ENCODE measurements at places on chromosomes 7 and 10.

GRCh38 chr10:32239769-32240168 is 107.2 kb downstream of the EPC1 start:
- no peak for DNase-seq

DNA sequence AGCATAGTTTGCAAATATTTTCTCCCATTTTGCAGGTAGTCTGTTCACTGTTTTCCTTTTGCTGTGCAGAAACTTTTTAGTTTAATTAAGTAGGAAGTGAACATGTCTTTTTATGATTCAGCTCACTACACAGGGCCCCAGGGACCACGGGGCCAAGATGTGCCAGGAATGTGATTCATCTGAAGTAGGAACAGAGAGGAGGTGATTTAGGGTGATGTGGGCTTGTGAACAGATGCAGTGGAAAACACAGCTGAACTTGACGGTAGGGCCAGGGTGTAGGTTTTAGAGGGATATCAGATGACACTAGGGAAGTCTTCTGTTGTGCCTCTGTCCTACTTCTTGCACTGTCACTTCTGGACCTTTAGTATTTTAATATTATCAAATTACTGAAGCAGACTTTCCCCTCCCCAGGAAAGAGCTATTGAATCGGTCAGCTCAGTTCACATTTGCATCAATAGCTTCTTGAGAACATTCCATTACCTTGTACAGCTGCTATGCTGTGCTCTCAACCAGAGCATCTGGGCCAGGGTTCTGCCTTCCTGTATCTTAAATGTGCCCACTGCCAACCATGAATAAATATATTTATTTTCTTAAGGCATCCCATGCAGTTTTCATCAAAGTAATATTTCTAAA is 96.9 kb downstream of the OSBPL3 start:
- no peak for DNase-seq

- DNase-seq: no peak
Observed at GRCh38 chr10:23099816-23100215, 4.4 kb downstream of the MSRB2 start.

GRCh38 chr10:75717126-75717916 is 285.9 kb downstream of the LRMDA start:
- no peak for DNase-seq

DNA sequence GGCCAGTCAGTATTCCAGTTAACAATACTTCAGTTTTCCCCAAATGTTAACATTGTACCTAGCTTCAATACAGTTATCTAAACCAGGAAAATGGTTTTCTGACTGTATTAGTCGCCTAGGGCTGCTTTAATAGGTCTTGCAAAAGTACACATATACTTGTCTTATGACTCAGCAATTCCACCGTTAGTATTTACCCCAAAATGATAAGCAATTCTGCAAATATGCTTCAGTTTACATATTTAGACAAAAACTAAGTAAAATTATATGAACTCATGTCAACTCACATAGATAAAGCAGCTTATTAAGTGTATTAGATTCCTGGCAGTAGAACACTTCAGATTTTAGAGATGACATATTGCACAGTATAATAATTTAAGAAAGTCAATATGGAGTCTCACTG is 363.3 kb downstream of the ARL4A start:
- DNase-seq: no peak

All from stimulated activated CD4-positive, alpha-beta T cell treated with anti-CD3 and anti-CD28 coated beads, TNF-alpha, amount 100 ng/mL, for 48 hours (primary cell).